Fibroblast of skin of left quadriceps (primary cell): ENCODE measurements at places on chromosomes 13 and 19.

DNA sequence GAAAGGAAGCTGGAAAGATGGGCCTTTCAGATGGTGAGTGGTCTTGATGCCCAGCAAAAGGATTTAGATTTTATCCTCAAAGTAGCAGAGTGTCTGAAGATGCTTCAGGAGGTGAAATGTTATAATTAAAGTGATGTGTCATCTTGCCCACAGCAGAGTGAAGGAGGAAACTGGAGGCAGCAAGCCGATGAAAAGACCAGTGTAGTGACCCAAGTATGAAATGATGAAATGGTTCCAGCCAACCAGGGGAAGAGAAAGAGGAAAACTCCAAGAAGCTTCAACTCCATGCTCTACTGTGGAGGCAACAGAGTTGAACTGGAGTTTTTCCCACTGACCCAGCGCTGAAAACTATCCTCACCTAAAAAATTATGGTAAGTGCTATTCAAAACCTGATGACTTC, 66.7 kb downstream of the FOXO1 start:
- DNase-seq = no peak

GRCh38 chr19:41637484-41637883, 10.6 kb upstream of the CEACAM4 start:
- no peak for DNase-seq

- DNase-seq = no peak
Measured at GRCh38 chr13:25084096-25084495, 11.8 kb upstream of the PABPC3 start.

DNA sequence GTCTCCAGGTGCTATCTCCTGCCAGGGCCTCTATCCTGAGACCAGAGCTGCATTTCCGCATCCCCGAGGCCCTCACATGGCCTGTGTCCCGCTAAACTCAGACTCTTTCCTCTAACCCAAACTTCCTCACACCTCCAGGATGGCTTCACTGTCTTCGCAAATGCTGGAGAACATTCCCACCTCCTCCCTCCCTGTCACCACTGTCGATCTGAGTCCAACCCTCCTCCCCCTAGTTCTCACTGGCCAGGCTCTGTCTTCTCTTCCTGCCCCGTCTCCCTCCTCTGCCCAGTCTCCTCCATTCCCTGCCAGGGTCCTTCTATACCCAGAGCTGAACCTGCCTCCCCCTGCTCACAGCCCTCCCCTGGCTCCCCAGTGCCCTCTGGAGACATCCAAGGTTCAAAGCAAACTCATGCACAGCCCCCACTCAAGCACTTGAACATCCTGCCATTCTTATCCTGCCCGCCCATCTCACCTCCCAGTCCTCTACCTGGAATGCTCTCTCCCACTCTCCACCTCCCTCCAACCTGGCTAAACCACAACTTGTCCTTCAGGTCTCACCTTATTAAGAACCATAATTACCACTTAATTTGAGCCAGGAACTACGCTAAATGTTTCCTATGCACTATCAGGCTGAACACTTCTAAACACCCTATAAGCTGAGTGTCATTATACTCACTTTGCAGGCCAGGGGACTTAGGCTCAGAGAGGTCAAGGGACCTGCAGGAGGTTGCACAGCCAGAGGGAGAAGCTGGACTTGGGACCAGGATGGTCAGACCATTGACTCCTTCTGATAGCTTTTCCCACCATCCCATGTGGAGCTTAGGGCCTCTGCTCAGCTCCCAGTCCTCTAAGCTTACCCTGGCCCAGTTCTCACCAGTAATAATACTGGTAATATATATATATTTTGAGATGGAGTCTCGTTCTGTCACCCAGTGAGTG, 961 bp upstream of the VSIG10L start:
- no peak for DNase-seq

DNA sequence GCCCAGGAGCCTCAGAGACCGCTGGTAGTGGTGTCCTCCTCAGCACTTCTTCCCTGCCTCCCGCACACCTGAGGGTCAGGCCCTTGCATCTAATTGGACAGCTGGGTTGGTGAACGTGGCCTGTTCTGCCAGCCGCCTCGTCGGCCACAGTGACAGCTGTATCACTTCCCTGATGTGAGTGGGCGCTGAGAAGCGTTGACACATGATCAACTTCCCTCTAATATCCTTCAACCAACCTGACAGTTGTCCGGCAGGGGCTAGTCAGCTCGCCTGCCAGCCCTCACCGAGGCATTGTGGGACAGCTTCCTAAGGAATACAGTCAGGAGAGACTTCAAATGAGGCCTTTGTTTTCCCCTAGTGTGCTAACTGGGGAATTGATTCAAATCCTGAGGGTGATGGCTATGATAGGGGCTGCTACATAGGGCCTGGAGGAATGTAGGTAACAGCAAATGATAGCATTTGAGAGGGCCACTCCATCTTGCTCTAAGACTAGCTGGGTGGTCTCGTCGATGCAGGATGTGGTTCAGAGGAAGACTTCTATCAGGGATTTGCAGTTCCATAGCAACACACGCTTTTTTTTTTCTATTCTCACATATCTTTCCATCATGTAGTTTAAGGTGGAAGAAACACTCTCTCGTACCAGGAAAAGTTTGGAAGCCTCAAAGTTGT, 230.8 kb downstream of the TSHZ3 start:
- no peak for DNase-seq

DNA sequence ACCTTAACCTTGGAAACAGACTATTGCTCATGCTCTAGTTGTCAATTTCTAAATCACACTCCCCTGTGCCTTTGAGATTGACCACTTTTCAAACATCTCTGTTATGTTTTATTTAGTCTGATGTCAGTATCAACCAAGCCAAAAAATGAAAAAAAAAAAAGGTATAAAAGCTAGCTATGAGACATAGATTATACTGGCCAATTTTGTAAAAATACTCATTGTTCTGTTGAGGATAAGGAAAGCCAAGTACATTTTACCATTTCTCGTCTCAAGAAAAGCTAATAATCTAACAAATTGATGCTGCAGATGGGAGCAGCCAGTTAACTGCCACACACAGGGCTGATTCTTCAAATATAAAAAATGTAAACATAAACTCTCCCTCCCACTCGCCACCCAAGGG, 572.6 kb upstream of the KLF12 start:
- DNase-seq = no peak

DNA sequence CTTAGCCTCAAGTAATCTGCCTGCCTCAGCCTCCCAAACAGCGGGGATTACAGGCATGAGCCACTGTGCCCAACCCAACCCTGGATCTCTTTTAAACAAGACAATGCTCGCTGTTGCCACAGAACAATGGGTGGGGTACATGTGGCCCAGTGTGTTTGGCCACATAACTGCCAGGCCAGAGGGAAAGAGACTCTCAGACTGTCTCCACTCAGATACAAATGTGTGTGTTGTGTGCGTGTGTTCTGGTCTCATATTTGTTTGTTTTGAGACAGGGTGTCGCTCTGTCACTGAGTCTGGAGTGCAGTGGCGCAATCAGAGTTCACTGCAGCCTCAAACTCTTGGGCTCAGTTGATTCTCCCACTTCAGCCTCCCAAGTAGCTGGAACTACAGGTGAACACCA, 25.8 kb downstream of the LDLR start:
- DNase-seq = no peak

- no peak for DNase-seq
Measured at GRCh38 chr19:5793188-5793587, 2.2 kb upstream of the DUS3L start.

GRCh38 chr19:14439014-14439413, 5.9 kb downstream of the PKN1 start:
- no peak for DNase-seq

- no peak for DNase-seq
Measured at GRCh38 chr19:5355076-5355475, 14.5 kb upstream of the PTPRS start.

DNA sequence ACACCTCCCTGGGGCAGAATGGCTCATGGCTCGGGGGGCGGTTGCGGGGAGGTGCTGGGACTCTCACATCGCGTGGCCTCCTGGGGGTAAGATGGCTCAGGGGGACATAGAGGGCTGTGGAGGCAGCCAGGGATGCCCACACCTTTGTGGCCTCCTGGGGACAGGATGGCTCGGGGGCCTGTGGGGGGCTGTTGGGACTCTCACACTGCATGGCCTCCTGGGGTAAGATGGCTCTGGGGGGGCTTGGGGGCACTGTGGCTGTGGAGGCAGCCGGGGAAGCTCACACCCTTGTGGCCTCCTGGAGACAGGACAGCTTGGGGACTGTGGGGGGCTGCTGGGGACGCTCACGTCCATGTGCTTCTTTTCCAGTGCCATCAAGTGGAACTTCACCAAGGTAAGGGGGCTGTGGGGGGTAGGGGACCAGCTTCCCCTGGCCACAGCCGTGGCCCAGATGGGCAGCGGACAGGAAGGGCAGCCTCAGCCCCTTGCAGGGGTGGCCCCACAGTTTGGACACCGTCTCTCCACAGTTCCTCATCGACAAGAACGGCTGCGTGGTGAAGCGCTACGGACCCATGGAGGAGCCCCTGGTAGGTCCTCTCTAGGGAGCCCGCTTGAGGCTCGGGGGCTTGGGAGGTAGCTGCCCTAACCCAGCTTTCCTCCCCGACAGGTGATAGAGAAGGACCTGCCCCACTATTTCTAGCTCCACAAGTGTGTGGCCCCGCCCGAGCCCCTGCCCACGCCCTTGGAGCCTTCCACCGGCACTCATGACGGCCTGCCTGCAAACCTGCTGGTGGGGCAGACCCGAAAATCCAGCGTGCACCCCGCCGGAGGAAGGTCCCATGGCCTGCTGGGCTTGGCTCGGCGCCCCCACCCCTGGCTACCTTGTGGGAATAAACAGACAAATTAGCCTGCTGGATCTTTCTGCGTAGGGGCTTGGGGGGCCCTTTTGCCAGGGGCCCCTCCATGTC, 2.4 kb downstream of the GPX4 start:
- no peak for DNase-seq

- no peak for DNase-seq
Measured at GRCh38 chr19:10797541-10798256, 38.3 kb downstream of the TMED1 start.

DNA sequence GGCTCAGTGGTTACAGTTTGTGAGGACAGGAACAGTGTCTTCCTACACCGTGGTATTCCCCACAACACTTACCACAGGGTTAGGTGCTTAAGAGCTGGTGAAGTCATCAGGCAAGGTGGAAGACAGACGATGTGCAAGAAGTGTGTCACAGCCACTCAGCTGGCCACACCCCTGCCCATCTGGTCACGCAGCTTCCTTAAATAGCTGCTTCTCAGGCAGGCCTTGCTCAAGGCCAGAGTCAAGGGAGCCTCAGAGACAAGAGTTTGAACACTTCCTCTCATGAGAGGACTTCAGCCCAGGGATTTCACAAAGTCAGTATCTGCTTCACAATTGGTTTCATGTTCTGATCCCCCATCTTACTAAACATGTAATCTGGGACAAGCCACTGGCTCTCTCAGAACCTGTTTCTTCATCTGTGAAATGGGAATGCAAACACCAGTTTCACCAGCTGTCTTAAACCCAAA, 80.3 kb upstream of the FRY start:
- DNase-seq = no peak

GRCh38 chr19:49067554-49067953, 2.9 kb upstream of the NTF4 start:
- DNase-seq = no peak

- DNase-seq = no peak
Measured at GRCh38 chr13:28794396-28794795, 25.7 kb upstream of the MTUS2 start.

DNA sequence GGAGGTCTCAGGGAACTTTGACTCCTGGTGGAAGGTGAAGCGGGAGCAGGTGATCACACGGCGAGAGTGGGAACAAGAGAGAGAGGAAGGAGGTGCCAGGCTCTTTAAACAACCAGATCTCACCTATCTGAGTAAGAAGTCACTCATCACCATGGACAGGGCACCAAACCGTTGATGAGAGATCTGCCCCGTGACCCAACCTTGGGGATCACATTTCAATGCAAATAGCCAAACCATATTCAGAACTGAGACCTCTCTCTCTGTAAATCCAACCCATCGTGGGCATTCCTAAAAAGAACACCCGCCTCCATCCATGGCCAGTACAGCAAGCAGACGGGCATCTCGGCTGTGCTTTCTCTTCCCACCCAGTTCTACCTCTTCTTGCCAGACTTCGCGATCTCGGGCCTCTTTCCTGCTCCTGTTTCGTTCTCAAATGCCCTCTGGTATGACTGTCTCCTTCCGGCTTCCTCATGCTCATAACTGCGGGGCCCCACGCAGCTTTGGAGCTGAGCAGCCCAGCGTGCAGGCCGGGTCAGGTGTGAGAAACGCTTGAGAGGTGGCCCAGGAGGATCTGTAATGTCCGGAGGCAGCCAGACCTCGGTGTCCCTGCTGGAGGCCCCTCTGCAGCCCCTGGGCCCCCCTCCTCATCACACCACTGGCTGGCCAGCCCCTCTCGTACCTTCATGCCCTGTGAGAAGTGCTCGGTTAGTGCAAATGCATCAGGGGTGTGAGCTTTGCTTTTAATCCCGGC, 97.0 kb upstream of the GPR183 start:
- no peak for DNase-seq

GRCh38 chr13:77425705-77426104, 98.8 kb upstream of the MYCBP2 start:
- DNase-seq = no peak

GRCh38 chr13:105247830-105248229, 1287.6 kb downstream of the EFNB2 start:
- DNase-seq = no peak

DNA sequence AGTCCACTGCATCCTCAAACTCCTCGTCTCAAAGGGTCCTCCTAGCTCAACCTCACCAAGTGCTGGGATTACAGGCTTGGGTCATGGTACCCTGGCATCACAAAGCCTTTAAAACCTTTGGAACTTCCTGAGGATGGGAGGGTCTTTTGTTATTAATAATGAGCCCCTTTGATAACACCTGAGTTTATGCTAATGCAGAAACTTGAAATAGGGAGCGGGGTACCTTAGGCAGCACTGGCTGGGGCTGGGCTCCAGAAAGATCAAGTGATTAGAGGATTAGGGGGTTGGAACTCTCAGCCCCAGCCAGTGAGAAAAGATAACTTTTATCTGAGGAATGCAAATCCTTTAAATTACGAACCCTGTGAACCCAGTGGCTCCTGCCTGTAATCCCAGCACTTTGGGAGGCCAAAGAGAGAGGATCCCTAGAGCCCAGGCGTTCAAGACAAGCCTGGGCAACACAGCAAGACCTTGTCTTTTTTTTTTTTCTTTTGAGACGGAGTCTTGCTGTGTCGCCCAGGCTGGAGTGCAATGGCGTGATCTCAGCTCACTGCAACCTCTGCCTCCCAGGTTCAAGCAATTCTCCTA, 9.3 kb upstream of the PSPC1 start:
- no peak for DNase-seq

- no peak for DNase-seq
Measured at GRCh38 chr13:34555988-34556387, 386.1 kb upstream of the NBEA start.

DNA sequence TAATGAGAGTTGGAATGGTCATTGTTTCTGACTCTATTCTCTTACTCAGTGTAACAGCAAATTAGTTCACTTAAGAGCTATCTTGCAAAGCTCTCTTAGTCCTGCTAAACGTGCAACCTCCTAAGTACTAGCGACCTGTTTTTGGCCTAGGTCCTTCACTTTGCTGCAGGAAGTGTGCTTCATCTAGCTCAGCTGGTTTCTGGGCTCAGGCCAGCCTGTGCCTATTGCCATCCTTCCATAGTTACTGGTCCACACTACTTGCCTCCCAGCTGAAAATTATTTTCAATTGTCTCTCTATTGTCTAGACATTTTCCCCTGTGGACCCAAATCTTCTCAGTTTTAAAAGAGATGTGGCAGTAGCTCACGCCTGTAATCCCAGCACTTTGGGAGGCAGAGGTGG, 561.3 kb downstream of the FGF9 start:
- DNase-seq = no peak
